ENCODE measurements at places on chromosomes 13 and 19.

DNA sequence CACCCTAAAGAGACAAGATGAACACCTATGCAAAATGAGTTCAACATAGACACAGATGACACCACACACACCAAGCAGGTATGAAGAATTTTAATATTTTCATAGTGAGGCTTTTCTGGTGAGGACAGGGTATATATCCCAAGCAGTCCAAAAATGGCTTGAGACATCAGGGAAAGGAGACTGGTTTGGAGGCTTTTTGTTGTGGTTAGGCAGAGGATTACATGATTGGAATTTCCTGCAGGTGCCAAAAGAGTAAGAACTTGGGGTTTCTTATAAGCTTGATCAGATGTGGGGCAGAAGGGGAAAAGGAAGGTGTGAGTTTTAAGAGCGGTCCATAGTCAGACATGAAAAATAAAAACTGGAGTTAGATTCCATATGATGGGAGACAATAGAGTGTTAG lies 420.8 kb upstream of the SLITRK1 start:
- DNase-seq, result no peak

DNA sequence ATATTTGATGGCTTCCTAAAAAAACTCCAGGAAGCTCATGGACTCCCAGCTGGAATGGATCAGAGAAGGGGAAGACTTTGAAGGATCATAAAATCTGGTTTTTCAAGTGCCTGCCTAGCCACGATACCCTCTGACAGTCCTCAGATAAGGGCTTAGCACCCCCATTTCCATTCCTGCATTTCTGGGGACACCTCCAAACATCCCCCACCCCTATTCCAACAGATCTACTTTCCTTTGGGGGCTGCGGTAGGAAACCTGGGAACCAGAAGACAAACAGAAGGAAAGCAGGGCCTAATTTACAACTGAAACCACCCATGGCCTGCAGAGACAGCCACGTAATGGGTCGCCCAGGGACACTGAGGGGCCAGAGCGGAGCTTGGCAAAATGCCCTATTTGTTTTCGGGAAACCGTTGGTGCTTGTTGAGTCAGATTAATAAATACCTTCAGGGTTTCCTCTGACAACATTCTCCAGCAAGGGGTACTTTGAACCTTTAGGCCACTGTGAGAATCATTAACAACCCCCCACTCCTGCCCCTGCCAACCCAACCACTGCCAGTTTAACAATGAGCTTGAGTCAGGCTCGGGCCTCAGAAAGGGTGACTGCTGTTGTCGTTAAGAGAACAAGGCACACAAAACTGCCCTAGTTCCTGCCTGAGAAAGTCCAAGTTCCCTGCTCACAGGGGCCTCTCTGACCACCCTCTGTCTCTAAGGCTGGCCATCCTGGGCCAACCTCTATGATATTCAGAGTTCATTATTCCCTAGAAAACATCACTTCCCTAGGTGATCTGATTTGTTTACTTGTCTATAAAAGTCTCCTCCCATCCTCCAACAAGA lies 23.5 kb downstream of the RHPN2 start:
- no peak for DNase-seq

DNA sequence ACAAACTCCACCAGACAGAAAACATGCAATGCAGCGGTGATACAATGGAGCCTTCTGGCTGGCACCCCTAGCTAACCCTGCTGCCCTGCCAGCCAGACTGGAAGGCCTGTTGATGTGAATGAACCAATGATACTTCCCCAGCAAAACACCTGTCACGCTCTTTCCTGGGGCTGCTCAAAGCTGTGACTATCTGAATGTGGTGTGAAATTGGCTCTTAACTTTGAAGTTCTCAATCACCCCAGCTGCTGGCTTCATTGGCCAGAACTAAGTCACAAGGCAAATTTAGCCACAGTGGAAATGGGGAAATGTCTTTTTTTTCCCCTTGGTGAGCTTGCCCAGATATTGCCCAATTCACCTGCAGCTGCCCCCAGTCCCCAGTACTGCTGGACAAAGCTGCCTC lies 147.3 kb downstream of the SLC7A1 start:
- DNase-seq, result no peak

GRCh38 chr13:87100431-87100830 lies 570.7 kb upstream of the SLITRK5 start:
- DNase-seq, result no peak

- no peak for DNase-seq
Measured at GRCh38 chr13:104993708-104994107, 1541.8 kb downstream of the EFNB2 start.

- DNase-seq, result no peak
Measured at GRCh38 chr13:77979721-77980385, 61.2 kb upstream of the EDNRB start.

- DNase-seq, result no peak
Measured at GRCh38 chr13:76887076-76887563, 915 bp upstream of the KCTD12 start.

GRCh38 chr19:32570081-32570785 lies 10.8 kb upstream of the PDCD5 start:
- DNase-seq, result no peak

DNA sequence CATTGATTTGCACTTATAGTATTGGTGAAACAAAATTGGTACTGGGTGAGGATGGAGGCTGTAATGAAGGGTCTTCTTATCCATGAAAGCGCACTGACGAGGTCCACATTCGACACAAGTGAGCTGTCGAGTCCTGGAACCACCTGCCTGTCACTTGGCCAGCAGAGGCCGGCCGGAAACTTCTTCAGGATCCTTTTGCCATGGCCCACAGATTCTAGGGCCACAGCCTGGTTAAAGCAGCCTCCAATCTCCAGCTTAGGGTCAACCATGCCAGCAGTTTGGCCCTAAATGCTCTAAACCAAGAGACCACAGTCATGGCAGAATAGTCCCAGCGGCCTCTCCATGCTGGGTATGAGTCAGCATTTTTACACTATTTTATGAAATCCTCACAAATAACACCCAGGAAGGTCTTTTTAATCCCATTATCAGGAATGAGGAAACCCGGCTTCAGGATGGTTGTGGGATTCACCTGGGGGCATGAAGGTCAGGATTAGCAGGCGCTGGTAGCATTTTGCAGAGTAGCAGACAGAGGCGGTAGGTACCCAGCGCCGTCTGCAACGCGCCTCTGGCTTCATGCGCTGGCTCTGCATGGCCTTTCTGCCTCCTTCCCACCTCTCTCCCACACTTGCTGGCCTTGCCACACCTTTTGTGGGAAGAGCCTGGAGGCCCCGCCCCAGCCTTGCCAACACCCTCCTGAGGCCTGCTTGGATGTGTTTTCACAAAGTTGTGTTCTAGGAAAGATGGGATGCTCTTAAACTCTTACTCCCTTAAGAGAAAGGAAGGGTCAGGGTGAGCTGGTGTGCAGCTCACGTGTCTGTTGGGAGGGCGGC lies 15.2 kb downstream of the GAS6 start:
- no peak for DNase-seq

- peak; percentile 81 for DNase-seq
Measured at GRCh38 chr13:23979361-23980159, 82.3 kb upstream of the C1QTNF9B start.

DNA sequence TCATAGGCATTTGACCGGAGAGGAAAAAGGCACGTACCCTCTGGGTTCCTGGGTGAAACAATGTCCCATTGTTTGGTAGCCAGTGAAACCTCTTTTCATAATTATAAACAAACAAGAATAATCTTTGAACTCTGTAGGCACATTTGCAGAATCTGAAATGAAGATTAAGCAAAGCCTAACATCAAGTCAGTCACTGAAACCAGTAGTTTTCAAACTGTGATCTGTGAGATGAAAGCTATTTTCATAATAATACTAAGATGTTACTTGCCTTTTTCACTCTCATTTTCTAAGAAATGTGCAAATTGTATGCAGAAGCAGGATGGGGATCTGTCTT lies 105.4 kb downstream of the WDFY2 start:
- no peak for DNase-seq

DNA sequence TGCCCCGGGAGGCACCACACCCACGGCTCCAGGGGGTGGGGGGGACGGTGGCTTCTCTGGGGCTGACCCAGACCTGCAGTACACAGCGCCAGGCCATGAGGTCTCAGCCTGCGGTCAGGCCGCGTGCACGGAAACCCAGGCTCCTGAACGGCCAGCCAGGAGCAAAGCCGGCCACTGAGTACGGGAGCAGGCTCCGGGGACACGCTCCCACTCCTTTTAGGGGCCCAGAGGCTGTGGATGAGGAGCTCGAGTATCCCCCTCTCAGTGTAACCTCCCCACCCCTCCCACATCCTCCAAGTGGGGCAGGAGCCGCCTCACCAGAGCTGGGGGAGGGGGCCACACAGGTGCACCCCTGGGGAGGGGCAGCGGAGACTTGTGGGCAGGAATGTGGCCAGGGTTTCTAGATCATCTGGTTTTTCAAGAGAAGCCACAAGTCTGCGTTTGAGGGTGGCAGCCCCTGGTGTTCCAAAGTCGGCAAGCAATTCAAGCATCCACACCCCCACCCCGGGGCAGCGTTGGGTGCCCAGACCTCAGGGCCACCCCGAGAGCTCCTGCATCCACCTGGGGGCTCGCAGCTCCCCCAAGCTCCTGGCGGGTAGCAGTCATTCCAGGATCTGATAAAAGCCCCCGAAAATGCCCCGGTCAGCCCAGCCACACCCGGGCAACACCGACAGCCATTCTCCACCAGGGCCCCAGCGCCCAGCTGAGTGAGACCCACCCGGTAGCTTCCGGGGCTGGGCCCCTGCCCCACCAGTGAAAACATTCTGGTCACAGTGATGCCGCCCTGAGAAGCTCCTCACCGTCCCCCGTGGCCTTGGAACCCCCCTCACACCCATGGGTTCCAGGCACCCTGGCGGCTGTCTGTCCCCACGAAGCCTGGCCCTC lies 6.1 kb downstream of the SBNO2 start:
- peak; percentile 48 for DNase-seq

- no peak for DNase-seq
Measured at GRCh38 chr19:3945838-3946237, 13.0 kb downstream of the NMRK2 start.

GRCh38 chr13:74289861-74290773 lies 155.9 kb upstream of the KLF12 start:
- no peak for DNase-seq

DNA sequence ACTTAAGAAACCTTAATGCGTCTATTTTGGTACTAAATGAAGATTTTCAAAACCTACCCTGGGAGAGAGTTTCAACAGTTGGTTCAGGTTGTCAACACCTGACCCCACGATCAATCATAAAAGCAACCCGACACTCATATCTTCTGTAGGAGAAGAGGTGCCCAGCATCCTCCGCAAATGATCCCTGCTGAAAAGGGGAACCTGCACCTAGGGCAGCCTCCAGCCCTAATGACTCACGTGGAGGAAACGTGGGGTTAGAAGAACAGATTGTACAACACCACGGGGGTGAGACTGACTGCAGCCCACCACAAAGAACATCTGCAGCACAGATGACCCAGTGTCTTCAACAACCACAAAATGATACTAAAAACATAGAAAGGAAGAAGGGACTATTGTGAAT lies 116.3 kb downstream of the RAB20 start:
- DNase-seq, result no peak

DNA sequence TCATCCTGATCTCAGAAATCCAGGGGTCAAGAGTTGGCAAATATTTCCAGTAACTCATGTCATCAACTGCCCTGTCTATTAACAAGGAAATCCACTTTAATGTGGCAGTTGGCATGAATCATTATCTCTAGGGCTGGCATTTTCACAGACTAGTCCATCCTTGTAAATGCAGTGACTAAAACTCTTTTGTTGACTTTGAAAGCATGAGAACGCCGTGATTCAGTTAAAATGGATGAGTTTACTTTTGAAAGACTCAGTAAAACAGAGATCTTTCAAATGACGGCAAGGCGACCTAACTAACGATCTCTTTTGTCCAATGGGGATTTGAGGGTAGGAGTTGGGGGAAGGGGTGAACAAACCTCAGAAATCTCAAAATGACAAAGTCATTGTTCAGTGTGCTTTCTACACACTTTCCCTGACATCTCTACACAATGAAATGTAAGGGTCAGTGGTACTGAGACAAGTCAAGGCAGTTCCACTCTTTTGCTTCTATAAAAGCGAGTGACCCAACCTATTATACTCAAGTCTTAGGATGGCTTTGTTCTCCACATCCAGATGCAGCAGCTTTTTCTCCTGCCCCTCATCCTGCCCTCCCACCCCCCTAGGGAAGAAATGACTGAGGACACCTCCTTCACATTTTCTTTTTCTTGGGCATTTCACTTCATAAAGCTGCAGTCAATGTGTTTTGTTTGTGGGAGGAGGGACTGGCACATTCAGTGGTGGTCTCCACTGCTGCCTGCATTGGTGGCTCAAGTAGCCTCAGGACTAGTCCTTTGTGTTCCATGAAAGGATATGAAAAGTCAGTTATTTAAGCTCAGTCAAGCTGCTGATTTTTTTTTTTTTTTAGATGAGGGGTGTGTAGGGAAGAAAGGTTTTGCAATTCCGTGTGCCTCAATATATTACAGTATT lies 200.5 kb downstream of the ABCC4 start:
- no peak for DNase-seq

DNA sequence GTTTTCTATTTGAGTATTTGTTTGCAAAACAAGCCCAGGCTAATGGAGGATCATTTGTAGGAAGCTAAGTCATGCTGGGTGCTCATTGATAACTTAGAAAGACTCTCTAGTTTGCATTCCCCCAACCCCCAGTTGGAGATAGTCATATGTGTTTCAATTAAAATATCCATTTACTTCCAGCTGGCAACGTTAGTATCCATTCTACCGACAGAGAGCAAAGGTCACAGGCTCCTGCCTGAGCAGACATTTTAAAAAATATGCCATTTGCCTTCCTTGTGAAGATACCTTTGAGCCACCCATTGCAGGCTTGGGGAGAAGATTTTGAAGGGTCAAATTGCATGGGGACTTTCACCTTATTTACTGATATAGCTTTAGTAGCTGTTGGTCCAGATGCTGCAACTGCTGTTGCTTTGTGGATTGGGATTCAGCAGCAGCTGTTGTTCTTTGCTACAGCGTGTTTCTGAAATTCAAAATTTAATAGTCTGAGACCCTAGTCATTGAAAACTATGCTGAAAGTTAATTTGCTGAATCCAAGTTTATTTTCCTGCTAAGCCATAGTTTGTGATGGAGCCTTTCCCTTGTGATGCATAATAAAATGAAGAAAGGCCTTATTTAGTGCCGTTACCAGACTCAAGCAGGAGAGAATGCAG lies 335.1 kb downstream of the GPC6 start:
- no peak for DNase-seq

- DNase-seq, result no peak
Measured at GRCh38 chr19:7410946-7411345, 62.2 kb downstream of the ARHGEF18 start.

- DNase-seq, result no peak
Measured at GRCh38 chr13:32016631-32017030, 14.9 kb upstream of the FRY start.

DNA sequence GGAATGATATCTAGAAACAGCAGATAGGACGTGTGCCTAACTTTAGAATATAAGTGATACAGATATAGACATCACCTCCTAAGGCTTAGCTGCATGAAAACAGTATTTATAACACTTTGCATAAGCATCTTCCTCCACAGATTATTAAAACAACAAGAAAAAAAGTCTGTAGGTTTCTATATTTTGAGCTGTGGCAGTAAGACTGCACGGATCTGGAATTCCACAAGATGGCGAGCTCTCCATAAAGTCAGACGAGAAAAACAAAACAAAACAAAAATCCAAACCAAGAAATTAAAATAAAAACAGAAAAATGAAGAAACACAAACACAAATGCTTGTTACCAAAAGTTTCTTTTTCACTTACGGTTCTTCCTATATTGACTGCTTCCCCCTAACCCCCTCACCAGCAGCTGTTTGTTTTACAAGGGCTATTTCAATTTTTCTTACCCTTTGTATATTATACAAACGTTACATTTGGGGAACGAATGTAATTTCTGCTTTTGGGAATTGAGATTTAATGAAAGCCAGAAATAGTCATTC lies 285.8 kb downstream of the MYO16 start:
- DNase-seq, result no peak

All from psoas muscle (tissue), 8 donors.